ENCODE measurements at places on chromosomes 1 and 21.

DNA sequence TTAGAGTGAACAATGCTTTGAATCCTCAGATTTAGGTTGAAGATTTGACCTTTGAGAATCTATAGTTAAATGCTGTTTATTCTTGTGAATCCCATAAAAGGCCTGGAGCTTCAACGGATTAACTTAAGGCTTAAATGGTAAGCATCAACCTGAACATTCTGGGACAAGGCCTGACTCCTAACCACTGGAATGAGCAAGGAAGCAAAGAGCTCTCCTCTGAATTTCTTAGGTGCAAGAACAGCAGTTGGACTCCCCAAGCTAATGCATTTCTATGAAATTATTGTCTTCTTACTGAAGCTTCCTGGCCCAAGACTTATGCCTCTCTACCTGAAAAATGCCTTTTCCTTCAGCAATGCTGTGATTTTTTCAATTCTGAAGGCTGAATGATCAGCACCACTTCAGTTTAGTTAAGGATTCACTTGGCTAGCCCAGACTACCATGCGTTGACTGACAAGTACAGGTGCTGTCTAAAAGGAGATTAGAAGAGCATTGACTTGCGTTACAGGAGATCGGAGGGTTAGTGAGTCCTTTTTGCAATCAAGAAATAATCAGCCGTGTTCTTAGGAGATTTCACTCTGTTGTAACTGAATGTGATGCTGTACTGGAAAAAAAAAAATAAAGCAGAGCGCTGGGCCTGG, 178.5 kb downstream of the ZC3H11B start:
- no peak for DNase-seq

DNA sequence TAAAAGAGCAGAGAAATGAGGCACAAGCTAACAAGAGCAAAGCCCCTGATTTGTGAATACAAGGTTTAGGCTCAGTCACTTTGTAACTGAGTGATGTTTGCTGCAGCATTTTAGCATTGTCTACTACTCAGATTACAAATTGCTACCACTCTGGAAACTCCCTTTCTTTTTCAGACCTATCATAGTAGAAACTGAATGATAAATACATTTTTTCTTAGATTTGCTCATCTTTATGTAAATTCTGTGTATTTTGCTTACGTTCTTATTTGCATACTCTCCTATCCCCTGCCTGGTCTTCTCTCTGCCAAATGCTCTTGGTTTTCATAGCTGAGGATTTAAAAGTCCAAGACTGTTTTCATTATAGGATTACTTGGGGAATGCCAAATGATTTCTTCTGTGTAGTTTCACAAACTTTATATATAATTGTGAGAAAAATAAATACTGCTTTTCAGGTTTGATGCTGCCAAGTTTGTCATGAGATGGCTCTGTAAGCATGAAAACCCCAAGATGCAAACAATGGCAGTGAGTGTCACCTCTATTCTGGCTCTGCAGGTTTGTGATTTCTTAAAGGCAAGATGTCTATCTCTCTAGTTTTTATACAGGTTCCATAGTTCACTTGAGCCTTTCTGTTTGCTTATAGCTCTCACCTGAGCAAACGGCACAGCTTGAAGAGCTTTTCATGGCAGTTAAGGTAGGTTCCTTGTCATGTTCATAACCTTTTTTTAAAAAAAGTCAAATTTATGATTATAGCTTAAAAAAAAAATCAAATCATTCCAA, 24.7 kb downstream of the ZYG11A start:
- DNase-seq: peak; percentile 6

DNA sequence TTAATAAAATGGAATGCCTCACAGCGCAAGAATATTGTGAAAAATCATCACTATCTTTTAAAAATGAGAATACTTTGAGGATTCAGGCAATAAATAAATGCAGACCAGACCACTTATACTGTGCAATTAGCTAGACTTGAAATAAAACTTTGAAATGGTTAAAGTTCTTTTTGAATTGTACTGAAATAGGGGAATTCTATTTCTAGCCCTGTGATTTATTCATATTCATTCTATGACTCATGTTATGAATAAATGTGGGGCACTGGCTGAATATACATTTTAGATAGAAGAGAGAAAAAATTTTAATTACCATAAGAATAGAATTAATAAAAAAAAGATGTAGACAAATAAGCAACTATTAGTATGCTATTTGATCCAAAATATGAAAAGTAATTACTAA, 16.4 kb upstream of the USP25 start:
- no peak for DNase-seq

DNA sequence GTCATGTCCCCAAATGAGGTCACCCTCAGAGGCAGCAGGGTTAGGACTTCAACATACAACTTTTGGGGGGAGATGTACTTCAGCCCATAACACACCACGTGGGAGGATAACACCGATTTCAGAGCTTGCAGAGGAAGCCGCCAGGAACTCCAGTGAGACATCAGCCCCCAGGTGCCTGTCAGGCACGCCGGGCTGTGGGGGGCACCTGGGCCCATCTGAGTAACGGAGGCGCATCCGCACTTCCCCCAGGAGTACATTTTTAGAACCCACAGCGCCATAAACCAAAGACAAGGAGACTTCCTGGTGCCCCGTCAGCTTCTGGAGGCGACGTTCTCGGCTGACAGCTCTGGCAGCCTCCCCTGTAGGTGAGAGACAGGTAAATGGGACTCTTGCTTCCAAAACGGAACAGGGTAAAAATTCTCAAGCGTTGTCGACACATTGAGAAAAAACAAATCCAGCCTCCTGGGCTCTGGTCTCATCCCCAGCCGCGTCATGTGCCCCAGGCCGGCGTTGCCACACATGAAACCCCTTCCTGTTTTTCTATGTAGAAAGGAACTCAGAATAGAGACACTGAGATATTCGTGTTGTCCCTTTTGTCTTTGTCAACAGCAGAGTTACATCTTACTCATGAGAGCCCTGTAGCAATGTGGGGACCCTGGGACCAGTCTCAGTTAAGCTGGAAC, 93.3 kb downstream of the PDE9A start:
- DNase-seq: no peak

GRCh38 chr1:57195436-57195941, 228.4 kb downstream of the DAB1 start:
- no peak for DNase-seq

All from NCI-H2029 treated with DMSO at 0.1 percent for 48 hours (cell line).